ENCODE measurements at places on chromosomes 4 and X. TPM values are rescaled to one million over a fixed set of nuclear protein-coding genes. Genes with fewer than 3 reads are reported as not detected.

- H3K36me3 ChIP-seq, result peaks cover 36% of the 10 kb centered on the region
- no peak overlapping the region for H3K4me3 ChIP-seq
- H3K27me3 ChIP-seq, result no peaks in the 10 kb centered on the region
- peaks cover 1% of the 10 kb centered on the region for H3K4me1 ChIP-seq
Measured at GRCh38 chr4:113467581-113467980, 294.0 kb downstream of the CAMK2D start.

- no peak for DNase-seq
- no peaks in the 10 kb centered on the region for H3K27me3 ChIP-seq
- no peak overlapping the region for H3K4me3 ChIP-seq
- H3K27ac ChIP-seq, result peak overlapping the region; percentile 6
- H3K36me3 ChIP-seq, result no peaks in the 10 kb centered on the region
- peaks cover 6% of the 10 kb centered on the region for H3K4me1 ChIP-seq
Measured at GRCh38 chr4:139898293-139898692, 232.7 kb downstream of the MGST2 start.

Gene FGF5
- total RNA-seq, result not detected

GRCh38 chrX:276581-277201 is 4.5 kb upstream of the PLCXD1 start:
- no peak overlapping the region for H3K27ac ChIP-seq
- peaks cover 11% of the 10 kb centered on the region for H3K4me1 ChIP-seq
- H3K27me3 ChIP-seq, result no peaks in the 10 kb centered on the region
- no peak for DNase-seq
- peak overlapping the region; percentile 74 for H3K4me3 ChIP-seq

Gene BGN
- not detected for total RNA-seq

Gene SPARCL1
- not detected for total RNA-seq

- peaks cover 11% of the 10 kb centered on the region for H3K4me1 ChIP-seq
- DNase-seq, result no peak
- no peak overlapping the region for H3K27ac ChIP-seq
- H3K27me3 ChIP-seq, result peaks cover 4% of the 10 kb centered on the region
Measured at GRCh38 chrX:40245488-40246071, 147.8 kb upstream of the BCOR start.

Gene NPY2R
- total RNA-seq, result not detected

Gene PABPC1L2A
- not detected for total RNA-seq

GRCh38 chr4:187178587-187178986 is 454.9 kb upstream of the FAT1 start:
- H3K27me3 ChIP-seq, result no peaks in the 10 kb centered on the region
- H3K4me3 ChIP-seq, result no peak overlapping the region
- DNase-seq, result no peak
- no peak overlapping the region for H3K27ac ChIP-seq

DNA sequence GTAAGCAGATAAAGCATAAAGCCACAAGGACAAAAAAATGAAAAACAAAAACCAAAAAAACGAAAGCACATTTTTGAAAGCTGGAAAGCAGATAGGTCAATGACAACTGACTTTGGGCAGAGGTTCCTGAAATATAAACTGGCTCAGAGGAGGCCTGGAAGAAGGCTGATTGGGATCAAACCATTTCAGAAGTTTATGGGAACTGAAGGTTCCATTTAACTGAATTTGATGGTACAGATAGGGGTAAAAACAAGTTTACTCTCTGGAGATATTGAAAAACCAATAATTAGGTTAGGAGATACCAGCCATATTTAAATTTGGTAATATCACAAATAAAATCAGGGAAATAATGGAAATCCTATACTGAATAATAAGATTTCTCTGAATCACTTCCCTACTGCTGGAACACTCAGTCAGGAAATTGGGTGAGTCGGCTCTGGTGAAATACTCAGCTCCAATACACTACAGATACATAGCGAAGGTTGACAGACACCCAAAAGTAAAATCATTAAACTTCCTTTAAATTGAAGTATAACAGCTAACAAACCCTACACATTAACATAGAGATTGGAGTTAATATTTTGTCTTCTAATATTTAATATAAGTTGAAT is 1584.3 kb downstream of the STIM2 start:
- DNase-seq, result no peak
- no peak overlapping the region for H3K4me3 ChIP-seq
- H3K27ac ChIP-seq, result no peak overlapping the region
- no peaks in the 10 kb centered on the region for H3K27me3 ChIP-seq

Gene TSC22D3
- 214 TPM for total RNA-seq

Gene STOX2
- total RNA-seq, result not detected
